Colonic mucosa (tissue), 4 donors: ENCODE measurements at places on chromosomes 7 and 10. TPM values are rescaled to one million over a fixed set of nuclear protein-coding genes. Genes with fewer than 3 reads are reported as not detected.

Gene GNAT3
- total RNA-seq = not detected

Gene HYAL4
- not detected for total RNA-seq

Gene CDK5
- total RNA-seq = 11.3 TPM

Gene CRTAC1
- 1.4 TPM for total RNA-seq

Gene HPSE2
- total RNA-seq = 1.8 TPM

Gene SLC25A40
- total RNA-seq = 39.6 TPM

Gene OPN1SW
- total RNA-seq = not detected

Gene OPN4
- total RNA-seq = not detected

Gene EIF4EBP2
- total RNA-seq = 77.7 TPM

Gene CCL26
- 0.82 TPM for total RNA-seq

Gene EBF3
- 0.80 TPM for total RNA-seq

Gene BEND7
- total RNA-seq = 19.2 TPM

Gene UCN3
- total RNA-seq = 4.0 TPM

Gene UNC5B
- total RNA-seq = 18.4 TPM

Gene POLR3A
- total RNA-seq = 14.6 TPM

Gene CRPPA
- total RNA-seq = 2.4 TPM

Gene PDZD7
- total RNA-seq = 0.42 TPM

Gene THNSL1
- 2.3 TPM for total RNA-seq

Gene LRIT1
- total RNA-seq = not detected

Gene RNF32
- 2.0 TPM for total RNA-seq

Gene PMS2
- total RNA-seq = 9.9 TPM

Gene CRYGN
- not detected for total RNA-seq

Gene TDRD1
- total RNA-seq = 0.05 TPM

Gene IKZF5
- total RNA-seq = 16.7 TPM

Gene ZNF33A
- 32.8 TPM for total RNA-seq

Gene ELOVL3
- total RNA-seq = 0.24 TPM

Gene OR13A1
- total RNA-seq = not detected

Gene HOXA10
- 26.0 TPM for total RNA-seq

Gene MKX
- 2.3 TPM for total RNA-seq

Gene CCDC172
- total RNA-seq = not detected

Gene RBP4
- total RNA-seq = 6.8 TPM

Gene GPR15LG
- 560 TPM for total RNA-seq

Gene ACTR3C
- total RNA-seq = 17.6 TPM

Gene EBLN1
- total RNA-seq = not detected

Gene NAT16
- total RNA-seq = not detected

Gene FAM237B
- total RNA-seq = not detected

Gene NOS3
- total RNA-seq = 4.2 TPM

Gene FAM25C
- not detected for total RNA-seq

Gene PRKAR2B
- total RNA-seq = 11.7 TPM

Gene BRAF
- 19.8 TPM for total RNA-seq

Gene MYO1G
- total RNA-seq = 2.1 TPM

Gene LBX1
- not detected for total RNA-seq

Gene ARID5B
- total RNA-seq = 18.8 TPM

Gene ACHE
- total RNA-seq = 11.7 TPM

Gene ZC3HAV1L
- total RNA-seq = 10.9 TPM

Gene CDHR3
- total RNA-seq = 5.3 TPM

Gene CPVL
- total RNA-seq = 17.0 TPM

Gene CXCL12
- total RNA-seq = 56.2 TPM

Gene ANKRD61
- total RNA-seq = not detected

Gene EPHB4
- total RNA-seq = 43.1 TPM

Gene ZNF727
- total RNA-seq = 1.2 TPM

Gene ENO4
- not detected for total RNA-seq

Gene SHLD2
- 27.8 TPM for total RNA-seq

Gene AKR1C1
- total RNA-seq = 13.0 TPM
